Fibroblast of skin of right quadriceps (primary cell): ENCODE measurements at places on chromosomes 7 and 10.
A peak's percentile ranks its signal among the peaks of the same experiment; 100 is the strongest.

- DNase-seq = peak; percentile 71
Measured at GRCh38 chr10:126110489-126111180, 214.3 kb downstream of the FANK1 start.

GRCh38 chr10:70478191-70479164 lies at the start of gene PALD1:
TSS of gene PALD1 (plus strand) at chr10:70478767. CDS start at chr10:70525952, 47,185 bp downstream.
- peak; percentile 48 for DNase-seq

- DNase-seq = no peak
Measured at GRCh38 chr10:73931767-73932619, 21.1 kb downstream of the PLAU start.

GRCh38 chr7:130930681-130931080 lies 196.7 kb upstream of the KLF14 start:
- no peak for DNase-seq

GRCh38 chr10:46539596-46540411 lies 16.7 kb downstream of the GPRIN2 start:
- no peak for DNase-seq
